Breast epithelium (tissue), 4 donors: ENCODE measurements at places on chromosomes 12 and 14. TPM values are rescaled to one million over a fixed set of nuclear protein-coding genes. Genes with fewer than 3 reads are reported as not detected.

VRTN gene
- total RNA-seq = not detected

TMEM63C gene
- total RNA-seq = 3.9 TPM

FAR2 gene
- 9.8 TPM for total RNA-seq

ADCY4 gene
- total RNA-seq = 60.6 TPM

LIN7A gene
- 25.6 TPM for total RNA-seq

PKP2 gene
- total RNA-seq = 39.2 TPM

GUCY2C gene
- total RNA-seq = 1.3 TPM

ZDHHC22 gene
- not detected for total RNA-seq

FLVCR2 gene
- total RNA-seq = 9.1 TPM

TCL1A gene
- total RNA-seq = not detected

CAPZA3 gene
- total RNA-seq = not detected

GLI1 gene
- 1.2 TPM for total RNA-seq

TSPAN19 gene
- not detected for total RNA-seq

LMNTD1 gene
- not detected for total RNA-seq

GLIPR1L1 gene
- total RNA-seq = not detected

SERPINA9 gene
- not detected for total RNA-seq

CLEC4D gene
- total RNA-seq = 0.15 TPM

CCDC196 gene
- total RNA-seq = not detected

BMAL2 gene
- total RNA-seq = 2.4 TPM

SERPINA10 gene
- total RNA-seq = not detected

HHIPL1 gene
- 4.6 TPM for total RNA-seq

TMPRSS12 gene
- not detected for total RNA-seq

RASSF8 gene
- 47.5 TPM for total RNA-seq

FAM222A gene
- 0.32 TPM for total RNA-seq

LRP1-AS gene
- total RNA-seq = not detected

KRT4 gene
- total RNA-seq = 0.33 TPM

KRT72 gene
- total RNA-seq = not detected

TOMM20L gene
- not detected for total RNA-seq

RNASE3 gene
- total RNA-seq = not detected
